ENCODE measurements at places on chromosomes 7 and 10. TPM values are rescaled to one million over a fixed set of nuclear protein-coding genes. Genes with fewer than 3 reads are reported as not detected.

Gene OR2A5
- not detected for polyA plus RNA-seq

DNA sequence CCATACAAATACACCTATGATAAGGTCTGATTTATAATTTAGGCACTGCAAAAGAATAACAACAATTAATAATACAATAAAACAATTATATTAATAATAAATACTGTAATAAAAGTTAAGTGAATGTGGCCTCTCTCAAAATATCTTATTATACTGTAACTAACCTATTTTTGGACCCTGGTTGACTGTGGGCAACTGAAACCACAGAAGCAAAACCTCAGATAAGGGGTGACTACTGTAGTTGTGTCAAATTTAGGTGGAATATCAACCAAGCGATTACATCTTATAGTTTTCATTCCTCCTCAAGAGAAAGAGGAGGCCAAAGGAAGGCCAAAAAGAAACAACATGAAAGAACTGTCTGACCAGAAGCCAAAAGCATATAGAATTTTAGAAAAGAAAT lies 103.9 kb downstream of the SKAP2 start:
- DNase-seq, result no peak

DNA sequence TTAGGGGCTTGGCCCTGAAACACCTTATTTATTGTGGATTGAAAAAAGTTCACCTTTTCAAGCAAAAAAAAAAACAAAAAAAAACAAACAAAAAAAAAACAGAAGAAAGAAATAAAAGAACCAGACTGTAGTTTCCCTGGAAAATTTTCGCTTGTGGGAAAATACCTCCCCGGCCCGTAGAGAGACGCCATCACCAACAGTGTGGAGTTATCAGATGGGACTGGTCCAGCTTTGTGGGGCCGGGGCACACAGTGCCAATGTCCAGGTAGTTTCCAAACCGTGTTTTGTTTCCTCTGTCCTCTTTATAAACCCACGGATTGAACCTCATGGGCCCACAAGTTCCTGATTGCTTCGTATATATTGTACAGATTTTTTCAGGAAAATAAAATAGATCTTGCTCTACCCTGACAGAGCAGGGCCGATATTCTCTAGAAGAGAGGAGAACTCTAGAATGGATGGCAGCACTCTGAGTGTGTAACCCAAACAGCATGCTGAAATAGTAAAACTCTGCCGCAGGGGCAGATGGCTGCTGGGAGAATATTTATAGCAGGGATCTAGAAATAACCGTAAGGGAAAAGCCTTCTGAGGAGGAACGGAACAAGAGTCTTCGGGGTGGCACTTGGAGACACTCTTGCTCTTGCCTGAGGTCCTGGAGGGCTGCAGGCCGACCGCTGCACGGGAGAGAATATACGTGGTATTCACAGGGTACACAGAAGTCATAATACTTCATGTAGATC lies 241.0 kb downstream of the FRMD4A start:
- no peak for DNase-seq

DNA sequence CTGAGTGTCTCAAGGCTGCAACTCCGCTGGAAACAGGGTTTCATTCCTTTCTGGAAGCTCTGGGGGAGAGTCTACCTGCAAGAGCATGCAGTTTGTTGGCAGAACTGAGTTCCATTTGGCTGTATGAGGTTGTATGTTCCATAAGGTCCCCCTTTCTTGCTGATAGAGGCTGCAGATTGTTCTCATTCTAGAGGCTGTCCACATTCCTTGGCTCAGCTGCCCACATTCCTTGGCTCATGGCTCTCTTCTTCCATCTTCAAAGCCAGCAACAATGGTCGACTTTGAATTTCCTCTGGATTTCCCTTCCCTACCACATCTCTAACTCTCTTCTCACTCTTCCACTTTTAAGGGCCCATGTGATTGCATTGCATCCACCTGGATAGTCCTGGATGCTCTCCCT lies 147.3 kb upstream of the CDCA7L start:
- DNase-seq, result no peak

Gene RADIL
- not detected for polyA plus RNA-seq
